NCI-H1930 (cell line): ENCODE measurements at places on chromosomes 3 and 15.

DNA sequence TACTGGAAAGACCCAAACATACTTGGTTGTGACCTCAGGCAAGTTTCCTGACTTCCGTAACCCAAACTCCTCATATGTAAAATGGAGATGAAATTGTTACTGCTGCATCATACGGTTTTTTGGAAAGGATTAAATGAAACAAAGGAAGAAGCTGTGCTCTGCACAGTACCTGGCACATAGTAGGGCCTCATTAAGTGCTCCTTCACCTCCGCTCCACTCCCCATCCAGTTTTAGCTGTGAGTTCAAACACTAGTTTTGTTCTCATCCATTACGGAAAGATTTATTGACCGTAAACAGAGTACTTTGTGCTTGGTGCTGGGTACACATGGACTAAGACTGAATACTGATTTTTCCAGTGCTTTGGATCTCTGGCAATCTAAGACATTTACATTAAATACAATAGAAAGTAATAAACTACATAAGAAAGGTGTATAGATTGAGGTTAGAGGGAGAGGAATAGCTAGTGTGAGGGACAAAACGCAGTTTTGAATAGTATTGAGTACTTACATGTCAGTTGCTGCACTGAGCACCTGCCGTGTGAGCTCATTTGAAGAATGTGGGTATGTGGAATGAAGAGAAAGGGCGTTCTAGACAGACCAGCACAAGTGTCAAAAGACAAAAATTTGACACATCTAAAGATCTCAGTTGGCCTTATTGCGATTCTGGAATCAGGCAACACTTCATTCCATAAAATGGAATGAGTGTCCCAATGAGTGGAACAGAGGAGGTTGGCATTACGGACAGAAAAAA is 594 bp upstream of the ICE2 start:
- no peak for DNase-seq

DNA sequence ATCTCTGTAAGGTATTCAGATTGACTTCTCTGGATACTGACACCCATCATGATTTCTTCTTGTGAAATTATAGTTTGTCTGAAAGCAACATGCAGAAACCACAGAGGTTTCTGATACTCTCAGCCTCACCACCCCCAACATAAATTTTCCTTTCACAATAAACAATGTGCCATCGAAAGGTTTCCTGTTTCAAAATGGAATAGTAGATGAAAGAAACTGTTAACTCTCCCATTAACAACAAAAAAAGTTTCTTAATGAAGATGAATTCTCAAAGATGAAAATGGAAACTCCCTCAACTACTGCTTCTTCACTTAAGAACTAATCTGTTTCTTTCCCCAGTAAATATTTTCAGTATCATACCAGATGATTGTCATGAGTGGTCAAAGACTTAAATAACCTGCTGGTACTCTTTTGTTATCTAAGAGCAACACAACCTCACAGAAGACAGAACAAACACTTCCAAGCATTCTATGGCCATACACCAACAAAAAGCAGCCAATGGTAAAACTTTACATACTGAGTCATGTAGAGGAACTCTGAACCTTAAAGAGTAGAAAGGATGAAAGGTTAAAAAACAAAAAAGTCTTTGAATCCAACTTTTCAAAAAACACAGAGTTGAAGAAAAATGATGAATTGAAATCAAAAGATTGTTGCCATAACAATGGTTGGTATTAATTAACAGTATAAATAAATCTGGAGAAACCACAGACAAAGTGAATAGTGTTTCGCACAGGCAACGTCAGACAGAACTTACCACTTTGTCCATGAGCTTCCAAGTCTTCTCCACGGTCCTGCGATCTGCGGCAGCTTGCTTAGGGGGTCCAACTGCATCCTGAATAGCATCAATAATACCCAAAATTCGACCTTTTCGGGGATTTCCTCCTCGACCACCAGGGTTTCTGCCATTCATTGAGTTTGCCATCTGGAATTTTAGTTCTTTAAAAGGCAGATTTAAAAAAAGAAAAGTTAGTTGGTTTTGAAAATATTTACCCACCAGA is 1.9 kb downstream of the CBLB start:
- no peak for DNase-seq

- no peak for DNase-seq
These were observed 8.3 kb downstream of the SNAPC5 start for GRCh38 chr15:66489179-66489791.

- no peak for DNase-seq
These were observed 15.4 kb downstream of the ZDHHC19 start for GRCh38 chr3:196195664-196196265.

GRCh38 chr15:47742742-47743141 is 25.4 kb downstream of the SEMA6D start:
- no peak for DNase-seq

DNA sequence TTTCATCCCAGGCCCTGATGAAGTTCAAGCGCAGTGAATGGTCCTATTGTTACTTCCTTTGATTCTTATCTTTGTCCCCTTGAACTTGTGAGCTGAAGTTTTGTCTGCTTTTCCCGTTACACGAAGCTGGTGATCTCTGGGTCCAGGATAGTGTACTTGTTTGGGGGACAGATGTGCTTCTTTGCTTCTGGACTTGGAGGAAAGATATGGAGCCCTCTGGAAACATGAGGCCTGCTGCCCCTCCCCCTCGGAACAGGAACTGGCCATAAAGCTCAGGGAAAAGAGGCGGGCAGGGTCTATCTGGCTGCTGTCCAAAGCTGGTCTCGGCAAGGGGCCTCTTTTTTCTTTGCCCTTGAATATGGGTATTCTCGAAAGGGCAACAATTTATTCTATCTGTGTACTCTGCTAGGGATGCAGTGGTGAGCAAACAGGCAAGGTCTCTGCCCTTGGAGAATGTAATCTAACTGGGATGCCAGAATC is 47.6 kb downstream of the IDH2 start:
- no peak for DNase-seq

DNA sequence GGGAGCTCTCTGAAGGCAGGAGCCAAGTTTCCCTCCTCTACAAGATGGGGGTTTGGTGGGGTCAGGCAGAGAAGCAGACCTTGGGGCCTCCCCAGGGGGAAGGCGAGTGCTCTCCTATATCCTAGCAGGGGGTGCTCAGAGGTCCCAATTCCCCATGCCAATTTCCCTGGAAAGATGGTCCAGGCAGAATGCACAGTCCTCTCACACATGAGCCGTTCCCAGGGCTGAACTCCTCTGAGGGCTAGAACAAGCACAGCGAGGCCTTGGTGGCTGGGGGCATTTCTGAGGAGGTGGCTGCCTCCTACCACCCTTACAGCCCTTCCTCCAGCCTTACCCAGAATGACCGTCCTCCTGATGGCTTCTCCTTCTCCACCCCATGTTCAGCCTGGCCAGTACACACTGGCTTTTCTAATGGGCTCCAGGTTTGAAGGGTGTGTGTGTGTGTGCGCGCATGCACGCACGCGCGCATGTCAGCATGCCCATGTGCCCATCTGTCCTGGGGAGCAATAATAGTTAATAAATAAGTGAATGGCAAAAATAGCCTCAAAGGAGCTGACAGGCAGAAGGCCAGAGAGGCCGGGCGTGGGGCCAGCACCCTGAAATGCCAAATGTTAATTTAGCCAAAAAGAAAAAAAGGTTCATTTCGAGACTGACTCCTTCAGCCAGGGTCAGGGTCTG is 24.4 kb downstream of the ADCY5 start:
- no peak for DNase-seq

DNA sequence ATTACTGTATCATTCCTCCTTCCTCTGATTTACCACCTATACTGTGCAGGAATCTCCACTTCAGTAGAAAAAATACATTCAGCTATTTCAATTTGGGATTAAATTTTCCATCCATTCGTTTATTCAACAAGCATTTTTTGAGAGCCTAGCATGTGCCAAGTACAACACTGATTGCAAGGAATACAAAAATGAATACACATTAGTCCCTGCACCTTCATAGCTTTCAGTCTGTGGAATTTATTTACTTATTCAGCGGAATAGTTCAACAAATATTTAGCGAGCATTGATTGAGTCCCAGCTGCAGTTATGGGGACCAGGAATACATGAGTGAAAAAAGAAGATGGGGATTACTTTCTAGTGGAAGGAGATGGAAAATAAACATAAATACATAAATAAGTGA is 606.8 kb upstream of the TBL1XR1 start:
- DNase-seq, result no peak

DNA sequence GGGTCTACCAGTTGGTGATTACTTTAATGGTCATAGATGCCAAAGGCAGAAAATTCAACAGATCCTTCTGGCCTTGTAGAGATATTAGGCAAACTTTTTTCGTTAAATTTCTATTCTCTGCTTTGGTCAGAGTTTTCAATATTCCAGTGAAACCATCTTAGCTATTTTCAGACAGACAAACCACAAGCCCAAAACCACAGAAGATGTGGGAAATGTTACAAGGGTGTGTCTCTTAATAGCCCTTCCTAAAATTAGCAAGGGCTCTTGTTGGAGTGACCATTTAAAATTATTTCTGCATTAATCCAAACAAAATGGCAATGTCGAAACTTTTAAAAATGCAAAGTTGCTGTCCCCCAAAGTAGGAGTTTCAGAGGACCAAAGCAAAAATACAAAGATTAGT is 102.8 kb downstream of the ARRDC4 start:
- no peak for DNase-seq

- no peak for DNase-seq
These were observed 83.9 kb upstream of the MYO5C start for GRCh38 chr15:52379395-52380106.

- no peak for DNase-seq
These were observed 40.6 kb downstream of the PRR20G start for GRCh38 chr3:127247292-127247691.

DNA sequence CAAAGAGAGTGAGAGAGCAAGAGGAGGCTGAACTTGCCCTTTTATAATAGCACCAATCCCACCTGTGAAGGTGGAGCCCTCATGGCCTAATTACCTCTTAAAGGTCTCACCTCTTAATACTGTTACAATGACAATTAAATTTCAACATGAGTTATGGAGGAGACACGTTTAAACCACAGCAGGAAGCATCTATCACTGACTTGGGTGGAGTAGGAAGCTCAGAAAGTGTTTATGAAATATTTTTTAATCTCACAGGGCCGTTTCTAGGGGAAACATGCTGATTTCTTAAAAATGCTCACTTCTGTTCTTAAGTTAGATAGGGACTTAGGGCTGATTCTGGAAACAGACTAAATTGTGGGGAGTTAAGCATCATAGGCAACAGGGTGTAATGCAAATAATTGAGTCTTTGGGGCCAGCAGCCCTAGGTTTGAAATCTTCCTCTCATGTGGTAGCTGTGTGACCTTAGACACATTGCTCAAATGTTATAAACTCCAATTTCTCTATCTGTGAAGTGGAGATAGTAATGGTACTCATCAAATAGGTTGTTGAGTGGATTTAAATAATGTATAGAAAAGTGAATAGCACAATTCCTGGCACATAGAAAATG is 133.3 kb upstream of the KLHL25 start:
- no peak for DNase-seq

- no peak for DNase-seq
These were observed 408.1 kb upstream of the NR2F2 start for GRCh38 chr15:95922431-95922830.

DNA sequence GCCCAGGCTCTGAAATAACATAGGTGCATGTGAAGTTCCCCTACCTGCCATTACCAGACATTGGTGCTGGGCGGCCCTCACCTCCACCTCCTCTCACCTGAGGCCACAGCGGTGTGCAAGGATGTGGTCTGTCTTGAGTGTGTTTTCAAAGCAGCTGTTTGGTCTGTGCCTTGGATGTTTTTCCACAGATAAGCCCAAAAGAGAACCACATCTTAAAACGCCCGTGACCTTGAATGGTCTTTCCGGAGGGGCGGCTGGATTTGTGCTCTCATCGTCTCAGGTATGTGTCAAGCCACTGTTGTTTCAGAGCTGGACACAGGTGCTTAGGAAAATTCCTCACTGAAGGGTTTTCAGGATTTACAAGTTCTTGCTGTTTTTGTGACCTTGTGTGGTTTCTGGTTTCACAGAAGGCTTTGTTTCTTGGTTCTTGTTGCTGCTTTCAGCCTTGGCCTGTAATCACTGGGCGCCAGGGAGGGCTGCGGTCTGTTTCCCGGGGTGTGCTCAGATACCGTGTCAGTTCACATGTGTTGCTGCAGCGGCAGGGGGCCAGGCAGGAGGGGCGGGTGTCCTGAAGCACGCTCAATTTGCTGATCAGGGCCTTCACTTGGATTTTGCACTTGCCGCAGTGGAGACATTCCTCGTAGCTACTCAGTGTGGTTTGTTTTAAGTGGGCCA is 128.4 kb downstream of the IGF1R start:
- DNase-seq, result no peak

- no peak for DNase-seq
These were observed 753.5 kb upstream of the NECTIN3 start for GRCh38 chr3:110318108-110318507.

DNA sequence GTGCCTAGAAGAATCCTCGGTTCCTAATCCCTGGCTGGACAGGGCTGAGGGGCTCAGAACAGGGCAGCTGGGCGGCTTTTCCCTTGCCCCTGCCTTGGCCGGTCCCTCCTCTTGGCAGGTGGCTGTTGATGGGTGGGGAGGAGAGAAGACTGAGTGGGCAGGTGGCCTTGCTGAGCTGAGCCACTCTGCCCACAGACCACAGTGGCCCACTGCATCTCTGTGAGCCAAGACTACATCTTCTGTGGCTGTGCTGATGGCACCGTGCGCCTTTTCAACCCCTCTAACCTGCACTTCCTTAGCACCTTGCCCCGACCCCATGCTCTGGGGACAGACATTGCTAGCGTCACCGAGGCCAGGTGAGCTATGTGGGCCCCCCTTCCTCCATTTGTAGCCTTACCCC is 14.5 kb upstream of the JMJD7 start:
- DNase-seq, result no peak

- no peak for DNase-seq
These were observed 228.6 kb upstream of the CMC1 start for GRCh38 chr3:28012830-28013229.

- DNase-seq, result no peak
These were observed 24.5 kb upstream of the TRAK1 start for GRCh38 chr3:42066516-42067181.

DNA sequence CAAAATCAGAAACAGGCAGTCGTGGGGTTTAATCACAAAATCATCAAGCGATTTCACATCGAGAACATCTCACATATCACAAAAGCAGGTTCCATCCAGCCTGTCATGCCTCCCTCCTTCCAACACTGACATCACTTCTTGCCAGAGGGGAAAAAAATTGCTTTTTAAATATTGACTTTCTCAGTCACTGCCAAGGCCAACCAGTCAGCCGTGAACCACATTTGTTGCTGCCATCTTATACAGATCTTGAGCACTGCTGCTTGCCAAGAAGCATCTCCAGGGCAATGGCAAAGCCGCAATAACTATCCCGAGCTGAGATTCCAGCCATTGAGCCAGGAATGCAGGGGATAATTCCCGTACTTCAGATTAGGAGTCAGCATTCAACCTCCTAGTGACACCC is 174.6 kb downstream of the ANXA2 start:
- DNase-seq, result no peak

GRCh38 chr15:52103217-52104207 is 9.1 kb downstream of the BCL2L10 start:
- no peak for DNase-seq
